Activated T-cell treated with anti-CD3 and anti-CD28 coated beads, Interleukin-2, amount 50 U/mL, for 1 hour (primary cell): ENCODE measurements at places on chromosomes 2 and 18.

DNA sequence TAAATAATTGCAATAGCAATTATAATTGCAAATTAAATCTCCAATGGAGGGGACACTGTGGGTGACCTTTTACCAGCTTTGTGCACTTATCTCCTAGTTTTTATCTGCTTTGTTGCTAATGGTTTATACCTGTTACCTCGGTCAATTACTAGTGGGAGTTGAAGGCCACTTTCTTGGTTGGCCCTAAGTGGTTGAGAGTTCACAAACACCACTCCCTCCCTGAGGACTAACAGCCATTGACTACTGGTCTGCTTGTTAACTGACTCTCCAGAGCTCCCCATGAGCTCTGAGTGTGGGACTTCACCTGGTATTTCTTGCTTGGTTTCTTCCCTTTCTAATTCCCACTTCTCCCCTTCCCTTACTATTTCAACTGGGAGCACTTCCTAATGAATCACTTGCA is 27.2 kb downstream of the SERPINE2 start:
- no peak for DNase-seq

GRCh38 chr18:69580107-69580506 is 179.4 kb downstream of the DOK6 start:
- DNase-seq: no peak

DNA sequence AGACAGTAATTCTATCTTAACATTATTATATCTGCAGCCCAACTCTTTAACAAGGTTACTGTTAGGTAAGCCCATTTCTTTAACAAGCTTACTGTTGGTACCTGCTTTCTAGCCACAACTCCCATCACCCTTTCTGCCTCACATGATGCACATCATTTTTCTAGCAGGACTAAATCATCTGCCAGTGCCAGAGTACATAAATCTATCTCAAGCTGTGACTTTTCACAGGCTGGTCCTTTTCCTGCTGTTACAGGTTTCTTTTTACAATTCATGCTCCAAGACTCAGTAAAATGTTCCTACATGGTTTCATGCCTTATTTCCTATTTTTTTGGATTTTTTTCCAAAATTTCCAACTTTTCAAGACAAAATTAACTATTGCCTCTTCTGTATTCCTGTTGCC is 30.4 kb upstream of the ZC3H15 start:
- no peak for DNase-seq

DNA sequence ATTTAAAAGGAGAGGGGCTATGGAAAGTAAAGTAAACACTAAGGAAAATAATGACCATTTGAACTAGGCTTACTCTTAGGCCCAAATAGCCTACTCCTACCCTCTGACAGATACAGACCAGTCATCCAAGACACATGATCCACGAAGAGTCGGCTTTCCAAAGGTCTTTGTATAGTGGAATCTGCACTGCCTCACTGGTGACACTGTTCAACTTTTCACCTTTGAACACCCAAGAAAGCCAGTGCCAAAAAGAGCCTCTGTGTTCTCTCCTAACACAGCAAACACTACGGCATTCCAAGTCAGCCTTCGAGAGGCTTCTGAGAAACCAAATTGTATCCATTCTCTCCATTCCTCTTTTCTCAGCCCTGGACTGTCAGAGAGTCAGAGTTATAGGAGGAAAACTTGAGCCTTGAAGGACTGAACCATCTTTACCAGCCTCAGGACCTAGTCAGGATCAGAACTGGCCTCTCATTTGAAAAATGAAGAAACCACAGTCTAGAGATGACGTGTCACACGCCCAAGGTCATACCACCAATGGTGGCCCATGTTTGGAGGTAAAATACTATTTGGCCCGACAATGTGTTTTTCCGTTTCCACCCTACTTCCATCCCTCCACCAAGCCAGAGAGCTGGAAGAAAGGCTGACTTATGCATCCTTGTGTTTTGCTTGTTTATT is 267.4 kb upstream of the ACVR2A start:
- no peak for DNase-seq

DNA sequence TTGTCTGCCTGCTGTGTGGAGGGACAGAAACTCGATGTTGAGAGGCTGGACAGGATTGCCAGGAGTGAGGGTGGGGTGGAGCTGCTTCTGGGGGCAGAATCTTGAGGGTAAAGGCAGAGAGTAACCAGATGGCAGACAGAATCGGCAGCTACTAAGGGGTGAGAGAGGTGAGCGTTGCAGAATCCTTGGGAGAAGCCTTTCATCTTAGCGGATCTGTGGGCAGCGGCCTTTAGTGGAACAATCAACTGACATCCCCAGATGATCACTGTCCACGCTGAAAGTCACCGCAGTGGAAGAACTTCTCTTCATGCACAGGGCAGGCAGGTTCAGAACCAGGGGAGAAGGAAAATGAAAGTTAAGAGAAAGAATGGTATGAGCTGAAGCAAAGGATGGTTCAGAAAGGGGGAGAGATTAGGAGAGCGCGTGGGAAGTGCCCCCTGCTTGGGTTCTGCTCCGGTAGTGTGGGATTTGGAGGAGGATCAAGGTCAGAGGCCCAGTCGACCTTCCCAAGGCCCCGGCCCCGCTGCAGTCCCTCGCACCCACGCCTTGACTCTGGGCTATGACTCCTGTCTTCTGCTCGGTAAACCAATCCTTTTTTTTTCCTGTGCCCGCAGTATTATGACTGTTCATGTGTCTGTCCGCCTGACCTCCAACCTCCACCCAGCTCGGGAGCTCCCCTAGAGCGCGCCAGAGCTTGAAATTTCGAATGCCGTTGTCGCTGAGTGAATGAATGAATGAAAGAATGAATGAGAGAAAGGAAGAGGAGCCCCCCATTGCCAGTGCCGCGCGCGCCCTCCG is 584 bp downstream of the BOLA3 start:
- no peak for DNase-seq

- DNase-seq: no peak
Observed at GRCh38 chr2:215423928-215424540, 11.8 kb downstream of the FN1 start.

GRCh38 chr18:23412351-23412964 is 40.6 kb upstream of the RIOK3 start:
- DNase-seq: no peak

DNA sequence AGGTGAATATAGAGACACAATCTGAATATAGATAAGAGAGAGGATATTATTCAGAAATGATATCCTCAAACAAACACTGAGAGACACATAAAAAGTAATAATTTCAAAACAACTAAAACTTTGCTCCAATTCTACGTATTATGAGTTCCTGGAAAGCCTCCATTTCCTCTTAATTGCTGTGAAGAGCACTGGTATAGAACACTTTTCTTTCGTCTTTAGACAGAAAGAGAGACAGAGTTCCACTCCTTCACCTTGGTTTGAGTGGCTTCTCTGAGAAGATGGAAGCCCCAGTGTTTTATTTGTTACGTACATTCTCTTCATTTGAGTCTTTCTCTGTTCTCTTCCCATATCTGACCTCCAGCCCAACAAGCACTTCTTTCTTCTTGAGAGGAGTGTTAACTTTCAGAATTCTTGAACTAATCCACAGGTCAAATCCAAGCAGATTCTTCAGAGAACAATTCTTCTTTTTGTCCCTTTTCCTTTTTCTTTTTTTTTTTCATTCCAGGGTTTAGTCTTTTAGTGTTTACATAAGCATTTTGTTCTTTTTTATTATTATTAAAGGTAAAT is 6.4 kb upstream of the PIK3C3 start:
- DNase-seq: no peak

DNA sequence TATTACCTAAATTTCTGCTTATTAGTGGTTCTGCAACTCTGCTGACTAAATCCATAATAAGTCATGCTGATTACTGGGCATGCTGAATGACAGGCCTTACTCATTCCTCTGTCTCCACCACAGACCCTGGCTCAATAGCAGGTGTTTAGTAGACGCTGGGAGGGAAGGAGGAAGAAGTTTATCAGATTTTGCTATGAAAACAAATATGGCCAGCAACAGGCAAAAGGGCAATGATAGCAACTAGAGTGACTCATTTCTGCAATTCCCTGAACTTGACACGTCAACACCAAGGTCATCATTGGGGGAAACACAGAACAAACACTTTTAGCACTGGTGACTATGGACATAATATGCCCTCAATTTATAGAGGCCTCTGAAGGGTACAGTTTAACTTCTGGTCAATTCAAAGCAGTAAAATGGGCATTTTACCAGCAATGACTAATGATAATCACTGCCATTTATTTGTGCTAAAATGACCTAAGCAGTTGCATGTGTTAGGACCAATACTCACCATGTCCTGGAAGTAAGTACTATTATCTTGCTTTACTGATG is 35.2 kb downstream of the TMEM163 start:
- no peak for DNase-seq

- no peak for DNase-seq
Observed at GRCh38 chr18:52531836-52532235, 191.8 kb downstream of the DCC start.

DNA sequence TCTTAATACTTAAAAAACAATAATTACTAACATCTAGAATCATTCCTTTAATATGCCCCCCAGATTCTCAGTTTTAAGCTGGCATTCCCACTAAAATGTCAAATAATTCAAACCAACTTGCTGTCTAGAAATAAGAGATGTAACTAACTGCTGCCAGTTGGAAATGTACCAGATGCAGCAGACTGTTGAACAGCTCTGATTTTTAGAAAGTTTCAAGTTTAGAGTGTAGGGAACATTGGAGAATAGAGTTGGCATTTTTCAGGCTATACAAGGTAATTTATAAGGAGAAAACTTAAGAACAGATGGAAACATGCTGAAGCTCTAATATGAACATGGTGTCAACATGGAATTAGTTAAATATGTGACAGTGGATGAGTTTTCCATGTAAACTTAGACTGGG is 101.4 kb downstream of the PTRHD1 start:
- no peak for DNase-seq
